Stimulated activated CD4-positive, alpha-beta T cell treated with anti-CD3 and anti-CD28 coated beads, TNF-alpha, amount 100 ng/mL, for 4 hours (primary cell): ENCODE measurements at places on chromosomes 2 and 18.

- DNase-seq, result no peak
Measured at GRCh38 chr2:221572821-221573429, 821 bp upstream of the EPHA4 start.

DNA sequence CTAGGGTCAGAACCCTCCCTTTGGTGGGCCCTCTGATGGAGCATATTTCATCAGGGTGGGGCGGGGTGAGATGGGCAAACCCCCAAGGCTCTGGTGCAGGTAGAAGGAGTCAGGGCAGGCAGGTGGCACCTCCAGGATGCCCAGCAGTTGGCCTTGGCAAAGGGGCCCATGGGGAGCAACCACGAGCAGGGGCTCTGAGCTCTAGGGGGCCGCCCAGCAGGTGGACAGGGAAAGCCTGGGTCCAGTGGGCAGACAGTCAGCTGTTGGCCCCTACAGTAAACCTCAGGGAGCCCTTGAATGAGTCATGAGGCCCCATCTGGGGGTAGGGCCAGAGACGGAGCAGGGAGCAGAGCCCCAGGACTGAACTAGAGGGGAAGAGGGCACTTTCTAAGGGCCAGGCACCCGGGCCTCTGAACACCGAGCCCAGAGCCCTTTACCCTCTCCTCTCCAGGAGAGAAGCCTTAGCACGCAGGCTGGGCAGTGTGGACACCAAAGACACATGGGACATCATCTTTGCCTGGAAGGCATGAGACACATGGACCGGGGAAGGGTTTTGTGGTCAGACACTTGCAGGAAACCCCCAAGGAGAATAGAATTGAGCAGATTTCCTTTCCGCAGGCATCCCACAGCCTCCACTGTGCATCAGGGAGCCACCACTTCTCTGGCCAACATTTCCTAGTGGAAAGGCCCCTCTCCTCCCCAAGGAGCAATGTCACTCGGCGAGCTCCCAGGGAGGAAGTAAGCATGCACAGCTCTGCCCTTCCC is 257.3 kb downstream of the GLI2 start:
- no peak for DNase-seq

DNA sequence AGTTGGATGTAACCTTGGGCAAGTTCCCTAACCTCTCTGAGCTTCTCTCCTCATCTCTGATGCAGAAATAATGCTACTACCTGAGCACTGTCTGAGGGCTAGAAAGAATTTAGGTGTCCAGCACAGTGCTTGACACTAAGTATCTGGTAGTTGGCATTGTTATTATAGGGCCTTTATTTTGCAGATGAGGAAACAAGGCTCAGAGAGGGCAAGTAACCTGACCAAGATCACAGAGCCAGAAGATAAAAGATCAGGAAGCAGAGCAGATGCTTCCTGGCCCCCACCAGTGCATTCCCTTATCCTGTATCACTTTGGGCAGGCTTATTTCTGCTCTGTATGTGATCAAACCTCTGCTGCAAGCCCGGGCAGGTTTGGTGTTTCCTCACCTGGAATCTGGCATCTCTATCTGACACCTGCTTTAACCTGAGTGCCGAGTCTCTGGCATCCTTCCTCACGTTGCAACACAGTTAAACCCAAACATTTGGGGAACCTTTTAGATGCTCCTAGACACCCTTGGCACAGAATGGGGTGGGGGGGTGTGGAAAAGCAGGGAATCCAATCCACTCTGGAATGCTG is 69.9 kb downstream of the PLB1 start:
- no peak for DNase-seq

DNA sequence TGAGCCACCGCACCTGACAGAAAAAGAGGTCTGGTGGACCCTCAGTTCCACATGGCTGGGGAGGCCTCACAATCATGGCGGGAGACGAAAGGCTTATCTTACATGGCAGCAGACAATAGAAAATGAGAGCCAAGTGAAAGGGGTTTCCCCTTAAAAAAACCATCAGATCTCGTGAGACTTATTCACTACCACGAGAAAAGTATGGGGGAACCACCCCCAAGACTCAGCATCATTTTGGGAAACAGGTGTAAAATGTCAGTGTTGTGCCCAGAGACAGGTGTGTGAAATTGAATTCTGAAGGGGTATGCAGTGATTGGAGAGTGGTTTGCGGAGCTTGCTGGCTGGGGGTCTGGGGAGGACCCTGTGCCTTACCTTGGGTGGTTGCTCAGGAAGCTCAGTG is 4.6 kb upstream of the D2HGDH start:
- DNase-seq, result no peak

DNA sequence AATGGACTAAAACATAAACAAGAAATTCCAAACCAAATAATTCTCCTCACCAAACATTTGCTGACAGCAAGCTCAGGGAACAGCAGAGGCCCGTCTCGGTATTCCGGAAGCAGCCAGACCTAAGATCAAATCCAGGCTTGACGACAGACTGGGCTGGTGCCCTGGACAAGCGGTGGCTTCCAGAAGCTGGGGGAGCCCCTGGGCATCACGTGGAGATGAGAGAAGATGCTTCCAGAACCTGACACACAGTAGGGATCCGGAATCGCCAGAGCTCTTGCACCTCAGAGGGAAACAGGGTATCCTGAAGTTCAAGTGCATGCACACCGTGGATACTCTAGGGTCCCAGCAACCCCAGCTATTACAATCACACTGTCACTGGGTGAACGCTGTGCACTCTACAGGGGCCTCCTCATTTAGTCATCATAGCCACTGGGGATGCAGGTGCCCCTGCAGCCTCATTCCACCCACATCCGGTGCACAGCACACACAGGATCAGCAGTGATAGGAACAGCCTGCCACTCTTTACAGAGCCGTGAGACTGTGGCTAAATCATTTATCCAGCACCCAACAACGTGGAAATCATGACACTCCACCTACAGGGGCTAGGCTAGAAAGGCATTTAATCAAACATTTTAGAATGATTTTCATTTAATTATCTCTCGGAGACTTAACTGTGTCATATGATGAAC is 102.6 kb downstream of the HDAC4 start:
- peak; percentile 52 for DNase-seq

DNA sequence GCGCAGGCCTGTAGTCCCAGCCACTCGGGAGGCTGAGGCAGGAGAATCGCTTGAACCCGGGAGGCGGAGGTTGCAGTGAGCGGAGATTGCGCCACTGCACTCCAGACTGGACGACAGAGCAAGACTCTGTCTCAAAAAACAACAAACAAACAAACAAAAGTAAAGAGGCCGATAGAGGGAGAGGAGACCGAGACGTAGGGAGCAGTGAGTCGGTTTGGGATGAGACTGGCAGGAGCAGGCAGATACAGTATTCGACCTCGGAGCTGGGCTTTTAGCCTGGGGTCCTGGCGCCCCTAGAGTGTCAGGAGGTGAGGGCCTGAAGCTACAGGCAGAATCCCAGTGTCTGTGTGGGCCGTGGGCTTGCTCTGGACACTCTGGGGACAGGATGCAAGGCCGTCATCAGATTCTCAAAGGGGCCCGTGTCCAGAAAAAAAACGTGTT is 51.2 kb downstream of the SLC4A1AP start:
- DNase-seq, result no peak

DNA sequence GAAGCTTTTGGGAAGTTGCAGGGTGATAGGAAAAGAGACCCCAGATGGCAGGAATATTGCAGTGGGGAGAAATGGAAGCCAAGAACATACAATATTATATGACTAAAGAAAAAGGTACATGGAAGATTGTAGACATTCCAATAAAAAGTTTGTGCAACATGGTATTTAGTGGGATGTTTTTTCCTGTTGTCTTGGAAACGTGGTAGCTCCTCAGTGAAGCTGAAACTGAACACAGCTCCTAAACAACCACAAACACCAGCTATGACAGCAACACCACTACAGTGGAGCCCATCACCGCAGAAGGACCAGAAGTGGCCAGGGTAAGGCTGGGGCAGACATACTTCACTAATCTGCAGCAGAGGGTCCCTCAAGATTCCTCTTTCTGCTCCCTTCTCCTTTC is 246.8 kb downstream of the CDH20 start:
- DNase-seq, result no peak

- DNase-seq, result no peak
Measured at GRCh38 chr2:236988690-236989624, 96.7 kb upstream of the COPS8 start.

DNA sequence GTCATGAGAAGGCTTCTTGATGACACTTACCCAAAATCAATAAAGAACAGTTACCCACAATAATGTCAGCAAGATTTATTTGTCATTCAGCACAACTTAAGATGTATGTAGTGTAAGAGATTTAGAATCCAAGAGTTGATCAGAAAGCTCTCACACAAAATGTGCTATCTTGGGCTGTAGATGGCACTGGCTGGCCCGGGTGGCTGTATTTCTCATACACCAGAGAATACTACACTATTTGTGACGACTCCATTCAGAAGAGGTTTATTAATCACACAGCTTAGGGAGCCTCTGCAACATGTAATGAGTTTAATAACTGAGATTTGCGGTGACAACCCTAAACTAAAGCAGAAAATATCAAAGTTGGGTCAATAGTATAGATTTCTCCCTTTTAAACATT is 530.4 kb upstream of the KLHL29 start:
- DNase-seq, result no peak

GRCh38 chr18:23943104-23943503 is 71.5 kb upstream of the TTC39C start:
- no peak for DNase-seq

GRCh38 chr2:178194600-178195389 is 483 bp downstream of the OSBPL6 start:
- DNase-seq, result no peak

GRCh38 chr2:569681-570080 is 107.5 kb downstream of the TMEM18 start:
- DNase-seq, result no peak

GRCh38 chr2:53252115-53252514 is 515.5 kb upstream of the CHAC2 start:
- no peak for DNase-seq

DNA sequence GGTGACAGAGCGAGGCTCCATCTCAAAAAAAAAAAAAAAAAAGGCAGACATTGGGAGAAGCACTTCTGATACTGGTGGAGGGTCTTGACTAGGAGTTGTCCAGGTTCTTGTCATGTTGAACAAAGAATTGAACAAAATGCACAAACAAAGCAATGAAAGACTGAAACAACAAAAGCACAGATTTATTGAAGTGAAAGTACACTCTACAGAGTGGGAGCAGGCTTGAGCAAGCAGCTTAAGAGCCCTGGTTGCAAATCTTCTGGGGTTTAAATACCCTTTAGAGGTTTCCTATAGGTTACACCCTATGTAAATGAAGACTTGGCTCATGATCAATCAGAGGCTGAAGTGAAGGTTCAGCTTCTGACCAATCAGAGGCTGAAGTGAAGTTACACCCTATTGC is 6.4 kb upstream of the SS18 start:
- DNase-seq, result no peak

GRCh38 chr2:222761888-222762287 is 90.4 kb downstream of the MOGAT1 start:
- DNase-seq, result no peak
